ENCODE measurements at places on chromosomes 2 and 18.

- no peak for DNase-seq
Observed at GRCh38 chr2:237350597-237350996, 63.4 kb downstream of the COL6A3 start.

DNA sequence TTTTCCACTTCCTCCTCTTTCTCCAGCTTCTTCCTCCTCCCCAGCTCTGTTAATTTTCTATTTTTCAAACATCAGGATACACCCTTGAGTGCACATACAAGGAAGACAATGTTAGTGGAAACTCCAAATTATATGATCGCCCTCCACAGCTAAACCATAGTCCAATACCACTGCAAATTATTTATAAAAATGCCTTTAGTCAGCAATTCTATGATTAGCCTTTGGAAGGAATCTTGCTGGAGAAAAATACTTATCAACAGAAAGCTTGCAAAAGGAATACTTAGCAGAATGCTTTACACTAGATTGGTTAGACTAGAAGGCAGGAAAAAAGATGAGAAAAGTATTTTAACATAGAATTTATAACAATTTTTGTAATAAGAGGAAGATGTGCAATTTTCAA, 178.9 kb downstream of the FAM124B start:
- no peak for DNase-seq

GRCh38 chr18:73099759-73100158, 232.0 kb upstream of the NETO1 start:
- DNase-seq, result no peak

DNA sequence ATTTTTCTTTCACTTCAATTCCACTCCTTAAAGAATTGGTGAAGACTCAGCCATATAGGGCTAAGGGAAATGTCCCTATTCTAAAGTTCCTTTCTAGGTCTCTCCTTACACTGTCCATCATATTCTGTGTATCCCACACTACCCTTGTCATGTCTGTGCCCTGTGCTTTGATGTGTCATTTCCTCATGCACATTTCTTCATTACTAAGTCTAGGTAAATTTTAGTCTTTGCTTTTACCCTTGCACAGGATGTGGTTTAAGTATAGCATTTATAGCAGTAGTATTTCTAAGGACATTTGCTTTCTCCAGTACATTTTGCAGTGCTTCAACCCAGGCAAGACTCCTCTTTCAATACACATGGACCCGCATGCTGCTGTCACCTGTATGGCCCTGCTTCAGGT, 221.5 kb upstream of the ACVR2A start:
- DNase-seq, result no peak

DNA sequence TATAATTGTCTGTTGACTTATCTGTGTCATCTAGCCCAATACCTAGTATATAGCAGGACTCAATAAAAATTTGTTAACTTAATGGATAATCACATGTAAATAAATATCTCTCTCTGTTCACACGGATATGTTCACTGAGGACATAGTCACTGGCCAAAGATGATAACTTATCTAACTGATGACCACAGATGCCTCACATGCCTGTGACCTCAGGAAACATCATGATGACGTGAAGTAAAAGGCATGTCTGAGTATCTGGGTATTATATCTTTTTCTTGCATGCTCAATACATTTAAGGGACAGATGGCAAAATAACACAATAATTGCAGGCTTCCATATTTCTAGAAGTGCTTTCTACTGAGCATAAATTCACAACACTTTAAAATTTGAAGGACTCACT, 41.4 kb upstream of the PARD3B start:
- no peak for DNase-seq
